ENCODE measurements at places on chromosomes 6 and 20.

GRCh38 chr6:34867484-34867883, 20.4 kb downstream of the TAF11 start:
- DNase-seq, result no peak

- DNase-seq, result no peak
Measured at GRCh38 chr20:20593447-20594170, 118.8 kb downstream of the RALGAPA2 start.

DNA sequence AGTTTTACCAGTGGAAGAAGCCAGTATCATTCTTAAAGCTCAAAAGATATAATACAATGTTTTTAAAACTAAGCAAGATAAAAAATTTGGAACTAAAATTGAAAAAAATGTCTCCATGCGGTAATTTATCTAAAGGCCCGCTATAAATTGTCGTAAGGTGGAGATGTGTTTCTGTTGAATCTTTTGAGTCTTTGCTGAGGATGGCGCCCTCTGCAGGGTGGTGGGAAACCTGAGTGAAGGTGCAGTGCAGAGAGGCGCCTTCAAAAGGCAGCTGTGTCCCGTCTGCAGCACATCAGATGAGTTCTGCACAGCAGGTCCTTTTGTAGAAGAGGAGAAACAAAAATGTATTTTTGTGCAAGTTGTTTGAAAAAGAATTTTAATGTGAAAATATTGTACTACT, 29.4 kb upstream of the KIF25 start:
- DNase-seq, result no peak

DNA sequence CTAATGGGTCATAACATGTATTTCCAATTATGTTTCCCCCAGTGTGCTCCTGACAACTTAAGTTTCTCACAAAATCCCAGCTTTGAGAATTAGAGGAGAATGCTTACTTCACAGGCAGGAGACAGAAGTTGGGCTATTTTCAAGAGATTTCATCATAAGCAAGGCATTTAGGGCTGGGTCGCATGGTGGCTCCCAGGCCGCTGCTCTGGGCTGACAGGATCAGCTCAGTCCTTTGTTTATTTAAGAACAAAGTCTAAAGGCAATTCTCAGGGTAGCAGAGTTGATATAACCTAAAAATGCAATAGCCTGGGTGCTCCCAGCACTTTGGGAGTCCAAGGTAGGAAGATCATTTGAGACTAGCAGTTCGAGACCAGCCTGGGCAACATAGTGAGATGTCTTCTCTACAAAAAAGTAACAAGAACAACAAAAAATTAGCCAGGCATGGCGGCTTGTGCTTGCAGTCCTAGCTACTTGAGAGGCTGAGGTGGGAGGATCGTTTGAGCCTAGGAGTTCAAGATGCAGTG, 10.9 kb downstream of the FOXQ1 start:
- no peak for DNase-seq

DNA sequence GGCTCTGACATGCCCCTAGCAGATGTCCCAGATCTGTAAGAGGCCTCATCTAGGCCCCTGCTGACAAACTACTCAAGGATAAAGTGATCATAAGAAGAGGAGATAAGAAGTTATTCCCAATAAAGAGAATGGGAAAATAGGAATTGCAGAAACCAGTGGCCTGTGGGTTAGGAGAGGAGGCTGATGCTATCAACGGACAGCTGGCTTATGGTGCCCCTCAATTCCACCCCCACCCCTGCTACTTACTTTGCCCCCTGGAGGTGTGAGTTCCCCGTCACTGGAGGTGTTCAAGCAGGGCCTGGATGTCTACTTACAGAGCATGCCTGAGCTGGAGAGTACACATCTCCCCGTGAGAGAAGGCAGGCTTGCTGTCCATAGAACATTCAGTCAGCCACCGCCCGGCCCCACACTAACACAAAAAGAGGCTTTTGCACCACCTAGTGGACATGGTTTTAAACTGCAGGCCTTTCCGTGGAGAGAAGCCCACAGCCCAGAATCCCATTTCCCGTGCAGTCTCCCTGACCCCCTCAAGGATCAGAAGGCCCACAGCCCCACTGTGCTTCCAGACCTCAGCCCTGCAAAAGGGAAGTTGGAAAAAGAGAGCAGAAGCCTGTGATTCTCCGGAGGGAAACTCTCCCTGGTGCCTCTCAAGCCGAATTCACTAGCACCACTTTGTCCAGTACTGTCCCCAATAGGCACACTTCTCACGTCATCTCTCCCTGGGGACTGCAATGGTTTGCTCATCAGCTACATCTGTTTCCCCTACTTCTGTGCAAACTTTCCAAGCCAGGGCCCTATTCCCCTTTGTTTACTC, 23.8 kb upstream of the BNIP5 start:
- DNase-seq, result peak; percentile 34

- no peak for DNase-seq
Measured at GRCh38 chr6:36104836-36105235, 25.5 kb upstream of the MAPK13 start.

GRCh38 chr6:86535100-86535499, 402.2 kb upstream of the HTR1E start:
- no peak for DNase-seq

GRCh38 chr6:42889815-42890214, 10.4 kb downstream of the RPL7L1 start:
- DNase-seq, result no peak

DNA sequence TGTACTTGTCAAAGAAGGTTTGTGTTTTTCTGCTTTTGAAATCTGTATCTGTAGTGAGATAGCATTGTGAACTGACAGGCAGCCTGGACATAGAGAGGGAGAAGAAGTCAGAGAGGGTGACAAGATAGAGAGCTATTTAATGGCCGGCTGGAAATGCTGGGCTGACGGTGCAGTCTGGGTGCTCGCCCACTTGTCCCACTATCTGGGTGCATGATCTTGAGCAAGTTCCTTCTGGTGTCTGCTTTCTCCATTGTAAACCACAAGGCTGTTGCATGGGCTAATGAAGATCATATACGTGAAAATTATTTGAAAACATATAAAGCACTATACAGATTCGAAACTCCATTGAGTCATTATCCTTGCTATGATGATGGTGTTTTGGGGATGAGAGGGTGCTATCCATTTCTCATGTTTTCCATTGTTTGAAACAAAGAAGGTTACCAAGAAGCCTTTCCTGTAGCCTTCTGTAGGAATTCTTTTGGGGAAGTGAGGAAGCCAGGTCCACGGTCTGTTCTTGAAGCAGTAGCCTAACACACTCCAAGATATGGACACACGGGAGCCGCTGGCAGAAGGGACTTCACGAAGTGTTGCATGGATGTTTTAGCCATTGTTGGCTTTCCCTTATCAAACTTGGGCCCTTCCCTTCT, 18.4 kb downstream of the CD83 start:
- no peak for DNase-seq

DNA sequence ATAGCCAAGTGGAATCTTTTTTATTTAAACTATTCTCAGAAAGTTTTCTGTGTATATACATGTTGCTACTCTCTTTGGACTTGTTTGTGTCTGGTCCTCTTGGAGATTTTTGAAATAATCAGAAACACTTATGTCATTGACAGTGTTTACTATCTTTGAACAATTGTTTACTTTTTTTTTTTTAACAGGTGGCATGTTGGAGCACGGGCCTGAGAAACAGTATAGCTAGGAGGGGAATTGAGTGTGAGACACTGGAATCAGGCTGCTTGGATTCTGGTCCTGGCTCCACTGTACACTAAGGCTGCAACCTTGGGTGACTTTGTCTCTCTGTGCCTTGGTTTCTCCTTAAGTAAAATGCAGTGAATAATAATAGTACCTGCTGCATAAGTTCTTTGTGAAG, 279.6 kb downstream of the PRL start:
- no peak for DNase-seq

- DNase-seq, result no peak
Measured at GRCh38 chr6:48933136-48933535, 529.9 kb downstream of the MMUT start.

DNA sequence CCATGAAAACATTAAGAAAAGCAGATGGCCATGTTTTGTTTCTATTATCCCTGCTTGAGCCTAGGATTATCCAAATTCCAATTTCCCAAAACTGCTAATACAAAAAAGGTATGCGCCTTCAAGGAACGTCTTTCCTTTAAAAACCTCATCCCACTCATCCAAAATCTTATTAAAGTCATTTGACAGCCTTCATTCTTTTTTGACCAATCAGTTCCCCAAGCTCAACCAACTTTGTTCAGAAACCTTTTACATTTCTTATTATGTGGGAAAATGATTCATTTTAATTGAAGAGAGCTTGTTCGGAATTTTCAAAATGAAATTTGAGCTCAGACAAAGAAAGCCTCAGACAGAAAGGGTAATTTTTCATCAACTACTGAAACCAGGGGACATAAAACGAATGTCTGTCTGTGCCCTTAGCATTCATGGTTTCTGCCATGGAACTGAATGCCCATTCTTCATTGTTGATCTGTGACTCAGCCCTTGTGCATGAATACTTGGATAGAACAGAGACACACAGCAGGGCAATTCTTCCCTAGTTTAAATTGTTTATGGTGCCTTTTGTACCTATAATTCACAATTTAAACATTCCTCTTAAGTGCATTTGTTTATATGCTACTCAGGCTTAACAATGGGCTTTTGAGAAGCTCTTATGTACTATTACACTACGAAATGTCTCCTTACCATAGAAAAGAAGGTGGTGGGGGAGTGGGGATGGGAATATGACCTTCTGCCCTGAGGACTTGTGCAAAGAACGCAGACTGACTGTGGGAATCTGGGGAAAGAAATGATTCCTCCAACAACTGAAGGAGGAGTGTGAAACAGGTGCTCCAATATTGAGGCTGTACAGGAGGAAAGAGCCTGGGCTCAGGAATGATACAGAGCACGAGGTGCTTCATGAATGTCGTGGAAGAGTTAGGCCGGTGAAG, 49.8 kb upstream of the ERVFRD-1 start:
- no peak for DNase-seq

DNA sequence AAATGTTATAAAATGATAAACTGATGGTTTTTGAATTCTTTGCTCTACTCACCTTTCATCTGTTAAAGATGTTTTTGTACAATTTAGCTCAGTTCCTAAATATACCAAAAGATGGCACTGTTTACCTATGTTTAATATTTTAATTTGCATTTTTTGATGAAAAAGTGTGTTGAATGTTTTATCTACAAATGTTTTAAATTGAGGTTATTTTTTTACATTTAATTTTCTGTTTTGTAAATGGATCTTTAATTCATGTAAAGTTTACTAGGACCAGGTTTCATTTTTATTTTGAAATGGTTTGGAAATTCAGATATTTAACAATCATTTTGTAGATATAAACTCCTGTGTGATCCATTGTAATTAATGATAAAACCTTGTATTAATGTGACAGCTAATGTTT, 30.0 kb downstream of the CDKAL1 start:
- DNase-seq, result no peak

- no peak for DNase-seq
Measured at GRCh38 chr20:41275301-41275731, 42.2 kb downstream of the ZHX3 start.

DNA sequence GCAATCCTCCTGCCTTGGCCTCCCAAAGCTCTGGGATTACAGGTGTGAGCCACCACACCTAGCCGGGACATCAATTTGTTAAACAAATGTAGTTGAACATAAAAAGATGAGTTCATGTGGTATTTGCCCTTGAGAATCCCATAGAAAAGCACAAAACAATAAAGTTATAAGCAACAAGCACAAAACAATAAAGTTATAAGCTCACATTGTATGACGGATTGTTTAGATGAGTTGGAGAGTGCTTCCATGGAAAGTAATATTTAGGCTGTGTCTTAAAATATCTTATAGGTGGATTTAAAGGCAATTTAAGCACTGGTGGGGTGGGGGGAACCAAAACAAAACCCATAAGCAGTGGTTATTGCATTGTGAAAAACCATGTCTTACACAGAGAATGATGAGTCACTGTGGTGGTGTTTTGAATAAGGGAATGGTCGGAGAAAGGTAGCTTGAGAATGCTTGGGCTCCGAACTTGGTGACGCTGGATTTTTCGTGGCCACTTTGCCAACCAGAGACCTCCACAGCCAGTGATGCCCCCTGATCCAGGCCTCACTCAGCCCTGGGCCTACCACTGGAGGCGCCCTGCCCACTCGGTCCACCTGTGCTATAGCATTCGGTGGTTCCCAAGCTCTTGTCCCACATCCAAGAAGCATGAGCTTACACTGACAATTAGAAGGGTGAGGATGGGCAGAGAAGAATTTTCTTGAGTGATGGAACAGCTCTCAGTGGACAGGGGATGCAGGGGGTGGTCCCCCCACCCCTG, 256.0 kb downstream of the CDKAL1 start:
- DNase-seq, result no peak
